ENCODE measurements at places on chromosomes 7 and 10.

DNA sequence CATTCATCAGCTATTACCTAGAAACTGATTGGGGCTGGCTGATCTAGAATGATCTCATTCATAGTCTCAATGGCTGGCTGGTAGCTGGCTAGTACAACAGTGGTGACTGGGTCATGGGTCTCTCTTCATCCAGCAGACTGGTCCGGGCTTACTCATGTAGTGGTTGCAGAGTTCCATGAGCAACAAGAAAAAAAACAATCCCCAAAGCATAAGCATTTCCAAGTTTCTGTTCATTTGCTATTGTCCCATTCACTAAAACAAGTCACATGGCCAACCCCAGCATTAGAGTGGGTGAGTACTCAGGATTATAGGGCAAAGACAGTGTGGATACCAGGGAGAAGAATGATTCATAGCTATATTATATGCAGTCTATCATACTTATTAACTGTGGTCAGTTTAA is 85.2 kb upstream of the SEMA3C start:
- DNase-seq = no peak

GRCh38 chr7:7870555-7870954 is 98.0 kb upstream of the GLCCI1 start:
- DNase-seq = no peak

GRCh38 chr10:11724938-11725776 is 17.0 kb upstream of the ECHDC3 start:
- DNase-seq = no peak

GRCh38 chr7:50347693-50348092 is 43.2 kb downstream of the IKZF1 start:
- no peak for DNase-seq

GRCh38 chr10:59107147-59107546 is 69.3 kb upstream of the PHYHIPL start:
- no peak for DNase-seq

GRCh38 chr10:57925045-57925444 is 342.6 kb downstream of the IPMK start:
- no peak for DNase-seq

- no peak for DNase-seq
Measured at GRCh38 chr7:55975988-55976633, 11.7 kb downstream of the NIPSNAP2 start.

DNA sequence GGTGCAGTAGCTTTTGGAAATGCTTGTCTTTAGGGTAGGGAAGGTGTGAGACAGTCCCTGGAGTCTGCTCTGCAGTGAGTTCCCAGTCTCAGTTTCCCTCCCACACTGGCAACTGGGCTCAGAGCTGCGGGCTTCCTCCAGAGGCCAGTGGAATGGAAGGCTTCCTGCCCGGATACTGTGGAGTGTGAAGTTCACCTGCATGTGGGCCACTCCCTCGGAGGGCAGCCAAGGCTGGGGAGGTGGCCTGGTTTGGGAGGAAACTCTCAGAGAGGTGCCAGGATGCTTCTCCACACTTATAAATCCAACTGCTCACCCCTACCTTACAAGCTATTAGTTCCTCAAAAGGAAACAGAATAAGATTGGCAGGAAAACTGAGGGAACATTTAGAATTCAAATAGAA is 18.1 kb upstream of the UBE2H start:
- no peak for DNase-seq

DNA sequence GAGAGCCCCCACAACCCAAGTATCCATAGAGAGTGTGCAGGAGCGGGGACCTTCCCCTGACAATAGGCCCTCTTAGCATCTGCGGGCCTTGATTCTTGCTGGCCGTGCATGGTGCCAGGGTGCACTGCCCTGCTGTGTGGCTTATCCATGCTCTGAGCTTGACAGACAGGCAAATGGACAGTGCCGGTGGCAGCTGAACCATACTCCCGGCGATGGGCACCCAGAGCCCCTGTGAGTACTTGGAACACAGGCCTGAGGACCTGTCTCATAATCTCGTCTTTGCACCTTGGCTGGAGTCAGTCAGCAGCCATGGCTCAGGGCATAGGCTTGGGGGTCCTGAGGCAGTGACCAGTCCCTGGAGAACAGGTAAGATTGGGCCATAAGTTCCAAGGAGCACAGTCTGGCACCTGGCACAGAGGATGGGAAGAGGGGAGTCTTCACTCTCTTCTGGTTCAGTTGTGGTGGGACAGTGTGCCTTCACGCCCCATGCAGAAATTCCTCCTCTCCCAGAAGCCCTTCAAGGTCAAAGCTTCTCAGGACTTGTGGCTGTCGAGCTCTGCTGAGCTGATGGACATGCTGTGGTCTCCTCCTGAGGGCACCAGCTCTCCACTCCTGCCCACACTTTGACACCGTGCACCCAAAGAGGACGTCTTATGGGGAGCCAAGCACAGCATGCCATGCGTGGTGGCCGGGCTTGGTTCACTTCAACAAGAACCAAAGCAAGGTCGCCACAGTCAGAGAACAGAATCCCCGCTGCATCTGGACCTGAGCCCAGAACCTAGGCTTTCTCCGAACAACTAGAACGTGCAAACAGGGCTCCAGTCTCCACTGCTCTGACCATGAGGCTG is 59.4 kb upstream of the CAMK2B start:
- no peak for DNase-seq

DNA sequence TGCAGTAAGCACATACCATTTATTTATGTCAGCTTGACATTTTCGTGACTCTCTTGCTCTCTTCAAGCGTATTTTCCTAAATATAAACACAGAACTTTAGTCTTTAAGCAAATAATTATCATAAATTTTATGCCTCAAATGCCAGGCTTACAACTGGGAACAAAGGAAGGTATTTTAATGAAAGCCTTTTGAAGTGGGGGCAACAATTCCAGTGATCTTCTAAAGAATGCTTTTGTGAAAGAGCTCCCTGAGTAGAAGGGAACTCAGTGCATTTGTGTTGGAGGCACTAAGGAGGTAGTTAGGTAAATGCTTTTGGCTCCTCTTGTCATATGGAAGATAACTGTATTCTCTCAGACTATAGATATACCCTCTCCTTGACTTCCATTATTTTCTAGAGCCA is 104.9 kb downstream of the VPS50 start:
- DNase-seq = no peak

- DNase-seq = no peak
Measured at GRCh38 chr10:92305133-92306072, 14.4 kb downstream of the MARCHF5 start.

GRCh38 chr10:63320683-63321082 is 145.1 kb downstream of the JMJD1C start:
- no peak for DNase-seq

GRCh38 chr7:10592604-10593003 is 381.1 kb upstream of the PHF14 start:
- no peak for DNase-seq

DNA sequence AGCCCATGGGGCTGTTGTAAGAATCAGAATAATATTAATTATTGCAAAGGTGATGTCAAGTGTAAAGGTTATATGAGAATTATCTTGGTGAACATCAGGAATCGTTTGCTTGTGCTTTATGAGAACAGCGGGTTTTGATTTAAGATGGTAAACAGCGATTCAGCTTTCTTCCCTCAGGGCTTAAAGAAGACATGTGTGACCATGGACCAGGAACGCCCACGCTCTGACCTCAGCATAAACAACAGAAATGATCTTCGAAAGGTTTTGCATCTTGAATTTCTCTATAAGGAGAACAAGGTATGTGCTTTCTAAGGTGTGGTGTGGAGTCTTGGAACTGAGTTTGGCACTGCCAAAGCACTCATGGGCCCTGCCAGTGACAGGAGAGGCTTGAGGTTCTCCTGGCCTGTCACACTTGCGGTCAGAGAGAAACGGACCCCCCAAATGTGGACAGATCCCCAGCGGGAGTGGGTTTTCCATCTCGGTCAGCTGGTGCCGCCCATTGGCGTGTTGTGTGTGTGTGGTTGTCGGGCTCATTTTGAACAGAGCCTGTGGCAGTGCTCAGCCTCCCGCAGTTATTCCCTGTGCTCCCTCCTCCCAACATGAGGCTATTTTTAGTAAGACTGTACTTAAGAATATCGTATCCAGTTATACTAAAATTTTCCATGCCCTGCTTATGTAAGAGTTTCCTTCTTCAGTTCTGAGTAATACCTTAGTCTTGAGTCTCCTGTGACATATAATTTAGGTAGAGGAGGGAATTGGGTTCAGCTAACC is 7.2 kb downstream of the MINDY4 start:
- DNase-seq = no peak

DNA sequence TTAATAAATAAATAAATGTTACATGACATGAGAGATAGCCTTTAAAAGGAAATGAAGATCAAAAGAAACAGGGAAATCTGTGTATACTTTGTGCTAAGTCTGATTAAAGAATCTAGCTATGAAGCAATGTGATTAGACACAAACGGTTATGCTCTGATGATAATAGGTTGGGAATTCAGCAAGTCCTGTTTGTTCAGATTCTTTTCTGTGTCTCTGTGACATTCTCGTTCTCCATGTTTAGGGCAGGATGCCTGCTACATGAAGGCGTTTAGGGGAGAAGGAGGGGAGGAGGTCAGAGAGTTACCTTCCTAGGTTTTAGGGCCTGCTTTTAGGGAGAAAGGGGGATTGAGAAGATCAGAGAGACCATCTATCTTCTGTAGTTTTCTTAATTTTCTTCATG is 555.3 kb downstream of the DNAJB9 start:
- DNase-seq = no peak

Measured in esophagus squamous epithelium (tissue), 5 donors.